Stimulated activated CD4-positive, alpha-beta T cell treated with anti-CD3 and anti-CD28 coated beads, Interleukin-1b, Interleukin-23, amount 100 ng/mL, for 1 hour (primary cell): ENCODE measurements at places on chromosomes 6 and 20.

DNA sequence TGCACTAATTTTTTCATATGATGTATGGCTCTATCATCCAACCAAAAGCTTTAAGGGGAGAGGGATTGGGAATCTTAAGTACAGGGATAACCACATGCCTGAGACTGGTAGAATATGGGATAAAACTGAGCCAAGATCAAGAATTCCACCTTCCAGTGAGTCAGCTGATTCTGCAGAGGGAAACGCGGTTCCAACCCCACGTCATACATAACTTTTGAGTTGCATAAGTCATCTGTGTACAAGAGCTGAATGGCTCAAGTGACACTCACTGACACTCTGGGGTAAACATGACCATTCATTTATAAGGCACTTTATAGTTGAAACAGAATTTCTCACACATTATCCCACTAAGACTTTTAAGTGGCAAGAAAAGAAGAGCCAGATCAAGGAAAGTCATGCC, 16.4 kb downstream of the TRIM27 start:
- no peak for DNase-seq

GRCh38 chr6:1770435-1770843, 160.7 kb downstream of the FOXC1 start:
- DNase-seq = no peak

GRCh38 chr20:10670501-10671220, 3.1 kb downstream of the JAG1 start:
- DNase-seq = no peak

DNA sequence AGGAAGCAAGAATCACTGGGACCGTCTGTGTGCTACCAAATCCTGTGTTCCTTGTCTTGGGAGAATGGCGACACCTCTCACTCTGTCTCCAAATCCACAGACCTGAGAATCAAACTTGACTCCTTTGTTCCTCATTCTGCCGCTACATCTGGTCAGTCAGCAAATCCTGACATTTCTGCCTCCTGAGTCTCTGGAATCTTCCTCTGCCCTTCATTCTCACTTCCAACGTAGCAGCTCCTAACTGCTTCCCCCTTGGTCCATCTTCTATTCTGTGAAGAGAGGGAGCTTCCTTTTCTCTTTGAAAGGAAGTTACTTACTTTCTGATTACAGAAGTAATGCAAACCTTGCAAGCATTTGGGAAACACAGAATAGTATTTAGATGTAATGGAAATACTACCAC, 37.7 kb downstream of the SYTL3 start:
- DNase-seq = no peak
